ENCODE measurements at places on chromosomes 5 and 9.
A peak's percentile ranks its signal among the peaks of the same experiment; 100 is the strongest.

GRCh38 chr9:93254806-93255493, 71.0 kb downstream of the WNK2 start:
- DNase-seq: no peak

- peak; percentile 87 for DNase-seq
These were observed 432 bp downstream of the HSPA9 start for GRCh38 chr5:138574744-138575193.

DNA sequence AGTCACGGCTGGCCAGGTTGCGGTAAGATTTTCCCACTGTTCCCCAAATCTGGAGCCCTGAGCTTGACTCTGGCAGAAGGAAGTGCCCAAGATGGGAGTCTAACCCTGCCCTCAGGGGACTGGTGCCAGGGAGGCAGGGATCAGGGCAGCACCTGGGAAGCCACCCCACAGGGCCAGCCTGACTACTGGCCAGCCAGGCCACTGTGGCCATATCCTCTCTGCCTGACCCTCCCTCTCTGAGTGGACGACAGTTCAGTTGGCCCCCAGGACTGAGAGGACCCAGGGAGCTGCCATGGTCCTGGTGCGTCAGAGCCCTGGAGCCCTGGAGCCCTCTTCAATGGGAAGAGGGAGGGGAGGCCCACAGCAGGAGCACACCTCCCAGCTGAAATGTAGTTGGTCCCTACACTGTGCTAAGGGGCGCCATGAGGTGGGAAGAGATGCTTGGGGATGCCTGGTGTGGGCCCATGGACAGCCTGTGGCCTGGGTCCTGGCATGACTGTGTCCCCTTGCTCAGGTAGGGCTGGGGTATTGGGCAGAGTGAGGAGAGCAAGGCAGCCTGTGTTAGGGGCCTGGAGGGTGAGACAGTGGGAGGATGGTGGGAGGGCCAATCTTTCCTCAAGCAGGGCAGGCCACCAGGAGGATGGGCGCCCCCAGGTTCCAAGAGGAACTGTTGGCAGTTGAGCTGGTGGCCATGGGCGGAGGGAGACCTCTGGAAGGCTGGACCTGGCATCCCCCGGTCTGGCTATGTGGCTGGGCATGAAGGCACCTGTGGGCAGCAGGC, 81.1 kb downstream of the PHF2 start:
- no peak for DNase-seq

GRCh38 chr9:136711751-136712689, at the start of gene DIPK1B:
Gene DIPK1B, plus strand, starts transcription at chr9:136712572. Its CDS starts 94 bp downstream, at chr9:136712666.
- no peak for DNase-seq

DNA sequence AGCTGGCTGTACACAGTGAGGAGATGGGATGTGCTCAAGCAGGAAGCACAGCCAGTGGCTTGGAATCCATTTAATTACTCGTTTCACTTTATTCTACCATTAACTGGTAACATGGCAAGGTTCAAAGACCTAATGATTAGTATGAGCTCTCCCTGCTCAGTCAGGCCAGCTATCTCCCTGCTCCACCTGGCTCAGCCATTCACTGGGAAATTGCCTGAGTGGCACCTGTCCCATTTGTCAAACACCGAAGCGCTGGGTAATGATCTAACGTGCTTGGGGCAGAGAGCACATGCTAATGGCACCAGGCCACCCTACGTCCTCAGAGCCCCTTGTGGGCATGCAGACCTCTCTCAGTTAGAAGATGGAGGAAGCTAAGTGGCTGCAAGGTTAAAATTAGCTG, 162.2 kb downstream of the TTLL11 start:
- DNase-seq: no peak

GRCh38 chr9:134412298-134412711, 86.0 kb downstream of the RXRA start:
- DNase-seq: no peak

GRCh38 chr9:125509476-125509875, 197.5 kb downstream of the MAPKAP1 start:
- no peak for DNase-seq

DNA sequence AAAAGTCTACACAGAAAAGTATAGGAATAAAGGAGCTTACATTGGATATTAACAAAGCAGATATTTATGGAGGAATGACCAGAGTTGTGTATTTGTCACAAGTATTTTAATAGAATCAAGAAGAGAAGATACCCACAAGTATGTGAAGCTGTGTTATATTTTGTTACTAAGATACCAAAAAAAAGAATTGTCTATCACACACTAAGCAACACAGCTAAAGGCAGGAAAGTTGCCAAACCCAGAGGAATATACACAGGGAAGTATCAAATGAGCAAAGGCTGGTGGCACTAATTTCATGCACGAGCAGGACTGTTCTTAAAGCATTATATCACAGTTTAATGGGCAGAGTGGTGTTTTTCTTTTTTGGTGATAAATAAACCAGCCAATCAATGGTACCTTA, 30.9 kb upstream of the RAI14 start:
- DNase-seq: no peak

- DNase-seq: no peak
These were observed 1619.6 kb upstream of the WWC1 start for GRCh38 chr5:166671811-166672210.

DNA sequence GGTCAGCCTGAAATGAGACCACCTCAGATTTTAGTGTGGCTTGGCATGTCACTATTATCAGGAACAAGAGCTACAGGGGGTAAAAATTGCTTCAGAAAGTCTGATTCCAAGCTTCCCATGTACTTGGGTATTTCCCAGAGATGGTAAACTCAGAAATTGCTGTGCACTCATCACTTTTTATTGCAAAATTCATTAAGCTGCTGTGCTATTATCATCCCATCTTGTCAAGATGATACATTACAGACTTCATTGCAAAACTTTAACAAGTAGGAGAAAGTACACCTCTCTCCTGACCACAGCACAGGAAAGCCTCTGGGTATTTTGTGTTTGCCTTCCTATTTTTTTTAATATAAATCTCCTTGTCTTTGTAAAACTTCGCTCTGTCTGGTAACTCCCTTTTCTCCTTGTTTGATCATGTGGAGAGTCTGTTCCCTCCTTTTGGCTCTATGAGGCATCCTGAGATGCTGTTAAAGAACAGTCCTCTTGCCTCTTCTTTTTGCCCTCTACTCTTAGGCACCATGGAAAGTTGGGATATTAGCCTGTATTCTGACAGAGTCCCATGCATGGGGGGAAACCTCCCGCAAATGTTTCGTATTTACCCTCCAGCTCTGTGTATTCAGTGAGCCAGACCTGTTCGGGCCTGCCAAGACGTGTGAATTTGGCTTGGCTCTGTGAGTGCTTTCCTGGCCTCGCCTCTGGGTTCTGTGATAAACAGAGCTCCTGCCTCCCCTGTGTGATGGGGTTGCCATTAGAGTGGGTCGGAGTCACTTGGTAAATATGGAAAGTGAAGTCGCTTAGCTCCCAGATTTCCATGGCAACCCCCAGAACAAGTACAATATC, 260.7 kb downstream of the NR3C1 start:
- no peak for DNase-seq

DNA sequence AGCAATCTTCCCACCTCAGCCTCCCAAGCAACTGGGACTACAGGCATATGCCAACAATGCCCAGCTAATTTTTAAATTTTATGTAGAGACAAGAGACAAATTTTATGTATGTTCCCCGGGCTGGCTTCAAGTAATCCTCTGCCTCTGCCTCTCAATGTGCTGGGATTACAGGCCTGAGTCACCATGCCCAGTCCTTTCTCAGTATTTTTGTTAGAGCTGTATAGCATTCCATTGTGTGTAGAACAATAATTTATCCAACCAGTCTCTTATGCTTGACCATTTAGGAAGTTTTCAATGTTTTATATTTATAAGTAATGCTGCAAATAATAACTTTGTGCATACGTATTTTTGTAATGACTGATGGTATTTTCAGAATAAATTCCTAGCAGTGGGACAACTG, 38.9 kb upstream of the CTXN3 start:
- no peak for DNase-seq

GRCh38 chr5:37838152-37838932, 1.5 kb downstream of the GDNF start:
- DNase-seq: peak; percentile 4

DNA sequence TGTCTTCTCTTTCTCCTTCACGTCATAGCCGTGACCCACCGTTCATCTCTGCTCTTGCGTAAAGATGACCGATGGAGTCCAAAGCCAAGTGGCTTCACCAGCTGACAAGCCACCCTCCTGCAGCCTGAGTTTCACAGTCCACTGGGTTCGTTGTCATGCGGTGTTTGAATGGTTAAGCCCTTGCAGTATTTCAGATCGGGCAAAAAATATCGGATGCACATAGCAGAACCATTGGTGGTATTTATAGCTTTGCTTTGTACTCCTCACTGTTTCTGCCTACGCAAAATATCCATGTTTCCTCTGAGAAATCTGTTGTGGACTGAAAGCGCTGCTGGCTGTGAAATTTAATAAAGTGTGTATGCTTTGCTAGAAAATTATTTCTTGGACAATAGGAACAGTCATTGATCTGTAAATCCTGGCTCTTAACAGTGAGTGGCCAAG, 34.5 kb upstream of the NCS1 start:
- no peak for DNase-seq

DNA sequence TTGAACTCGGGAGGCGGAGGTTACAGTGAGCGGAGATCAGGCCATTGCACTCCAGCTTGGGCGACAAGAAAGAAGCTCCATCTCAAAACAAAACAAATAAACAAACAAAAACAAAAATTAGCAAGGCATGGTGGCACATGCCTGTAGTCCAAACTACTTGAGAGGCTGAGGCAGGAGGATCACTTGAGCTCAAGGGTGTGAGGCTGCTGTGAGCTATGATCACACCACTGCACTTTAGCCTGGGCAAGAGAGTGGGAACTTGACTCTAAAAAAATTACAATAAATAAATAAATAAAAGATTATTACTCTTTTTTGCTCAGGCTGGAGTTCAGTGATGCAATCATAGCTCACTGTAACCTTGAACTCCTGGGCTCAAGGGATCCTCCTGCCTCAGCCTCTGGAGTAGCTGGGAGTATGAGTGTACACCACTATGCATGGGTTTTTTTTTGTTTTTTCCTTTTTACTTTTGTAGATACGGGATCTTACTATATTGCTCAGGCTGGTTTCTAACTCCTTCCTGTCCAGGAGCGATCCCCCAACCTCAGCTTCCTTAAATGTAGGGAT, 9.0 kb upstream of the DCP2 start:
- no peak for DNase-seq

- no peak for DNase-seq
These were observed 20.9 kb downstream of the FOXE1 start for GRCh38 chr9:97873882-97874281.

- DNase-seq: peak; percentile 19
These were observed 37.0 kb downstream of the B4GALT1 start for GRCh38 chr9:33129886-33130881.

DNA sequence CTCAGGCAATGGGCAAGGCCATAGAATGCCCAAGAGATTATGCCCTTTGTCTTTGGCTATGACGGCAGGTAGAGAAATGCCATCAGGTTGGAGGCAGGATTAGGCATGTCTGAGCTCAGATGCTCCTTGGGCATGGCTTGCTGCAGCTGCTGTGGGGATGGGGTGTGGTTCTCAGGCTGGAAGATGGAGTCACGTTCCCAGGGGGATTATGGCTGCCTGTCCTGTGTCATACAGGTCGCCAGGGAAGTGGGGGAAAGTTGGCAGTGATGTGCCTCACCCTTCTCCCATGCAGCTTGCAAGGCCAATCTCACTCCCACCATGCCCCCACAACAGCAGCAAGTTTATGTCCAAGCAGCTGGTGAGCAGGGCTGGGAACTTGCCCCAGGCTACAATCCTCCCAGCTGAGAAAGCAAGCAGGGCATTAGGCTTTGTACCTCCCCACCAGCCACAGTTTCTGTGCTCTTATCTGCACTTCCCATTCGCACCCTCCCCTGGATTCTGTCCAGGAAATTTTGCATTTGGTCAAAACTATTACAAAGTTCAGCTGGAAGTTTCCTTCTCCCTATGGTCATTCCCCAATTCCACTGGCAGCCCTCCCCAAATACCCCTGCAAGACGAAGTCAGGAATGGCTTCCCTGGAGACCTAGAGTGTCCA, 1788.0 kb upstream of the NUDT12 start:
- peak; percentile 5 for DNase-seq

GRCh38 chr9:123893831-123894460, 36.0 kb downstream of the DENND1A start:
- no peak for DNase-seq

DNA sequence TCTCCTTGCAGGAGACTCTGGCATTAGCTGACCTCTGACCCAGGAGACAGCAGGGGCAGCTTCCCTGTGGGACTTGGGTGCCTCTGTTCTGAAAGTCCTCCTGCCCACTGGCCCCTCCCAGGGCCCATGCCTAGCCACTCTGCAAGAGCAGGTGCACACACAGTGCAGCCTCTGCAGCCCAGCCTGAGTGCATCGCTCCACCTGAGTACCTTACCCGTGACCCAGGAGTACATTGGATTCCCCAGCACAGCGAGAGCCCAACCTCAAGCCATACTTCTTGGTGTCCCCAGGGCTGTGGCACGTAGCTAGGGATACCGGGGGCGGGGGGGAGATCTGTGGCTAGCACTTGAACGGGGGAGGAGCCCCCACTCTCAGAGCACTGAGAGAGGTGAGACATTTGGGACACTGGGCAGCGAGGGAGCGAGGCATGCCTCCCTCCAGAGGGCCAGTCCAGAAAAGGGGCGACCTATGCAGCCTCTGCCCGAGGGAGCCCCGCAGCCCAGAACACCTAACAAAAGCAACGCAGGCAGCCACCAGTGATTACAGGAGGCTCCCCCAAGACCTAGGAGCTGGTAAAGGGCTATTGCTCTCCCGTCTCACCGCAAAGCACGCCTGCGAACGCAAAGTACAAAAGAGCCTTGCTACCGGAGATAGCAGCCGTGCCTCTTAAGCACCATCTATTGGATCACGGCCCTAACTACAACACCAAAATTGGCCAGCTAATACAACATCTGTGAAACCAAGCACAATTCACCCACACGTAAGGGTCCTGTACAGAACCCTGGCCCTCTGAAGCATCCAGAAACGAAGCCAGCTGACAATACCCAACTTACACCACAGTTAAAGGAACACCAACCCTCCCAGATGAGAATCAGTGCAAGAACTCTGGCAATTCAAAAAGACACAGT, 826 bp upstream of the PRDM9 start:
- DNase-seq: no peak

DNA sequence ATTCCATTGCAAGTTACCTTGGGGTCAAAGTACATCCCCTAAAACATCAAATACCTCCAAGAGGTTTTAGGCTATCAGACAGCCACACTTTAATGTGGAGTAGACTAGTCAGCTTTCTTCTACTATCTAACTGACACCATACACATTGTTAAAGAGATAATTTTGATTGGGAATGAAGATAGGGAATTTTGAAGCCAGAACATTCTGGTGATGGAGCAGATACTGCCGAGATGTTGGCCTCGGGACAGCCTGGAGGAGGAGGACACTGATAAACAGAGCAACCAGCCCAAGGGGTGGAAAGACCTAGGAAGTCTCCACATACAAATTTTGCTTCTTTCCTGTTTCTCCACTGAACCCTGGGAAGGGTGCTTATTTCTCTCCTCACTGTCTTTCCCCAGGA, 14.9 kb downstream of the TJP2 start:
- peak; percentile 89 for DNase-seq

DNA sequence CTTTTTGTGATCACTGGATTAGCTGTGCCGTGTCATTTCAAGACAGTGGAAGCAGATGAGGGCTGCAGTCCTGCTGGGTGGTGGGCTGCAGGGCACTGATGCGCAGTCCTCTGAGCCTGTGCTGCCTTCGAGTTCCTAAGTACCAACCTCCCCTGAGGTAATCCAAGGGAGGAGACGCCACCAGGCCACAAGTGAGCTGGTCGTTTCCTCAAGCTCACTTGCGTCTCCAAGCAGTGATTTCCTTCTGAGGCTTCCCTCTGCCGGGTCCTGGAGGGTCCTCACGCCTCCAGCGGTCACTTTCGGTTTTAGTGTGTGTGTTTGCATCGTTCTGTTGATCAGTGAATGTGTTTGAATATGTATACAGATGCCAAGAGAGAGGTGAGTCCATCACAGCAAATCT, 115.7 kb downstream of the TRIO start:
- DNase-seq: no peak
